ENCODE measurements at places on chromosomes 12 and 14. TPM values are rescaled to one million over a fixed set of nuclear protein-coding genes. Genes with fewer than 3 reads are reported as not detected.

- no peak for DNase-seq
- no peaks in the 10 kb centered on the region for H3K36me3 ChIP-seq
- H3K27ac ChIP-seq = no peak overlapping the region
- H3K4me3 ChIP-seq = no peak overlapping the region
Observed at GRCh38 chr12:118537481-118537917, 161.1 kb downstream of the SUDS3 start.

- H3K27me3 ChIP-seq = no peaks in the 10 kb centered on the region
- no peak overlapping the region for H3K27ac ChIP-seq
- H3K4me1 ChIP-seq = no peaks in the 10 kb centered on the region
- no peak overlapping the region for H3K4me3 ChIP-seq
Observed at GRCh38 chr12:66775871-66776270, 97.0 kb upstream of the GRIP1 start.

GRCh38 chr12:12684375-12685106, 11.4 kb downstream of the GPR19 start:
- DNase-seq = no peak
- no peak overlapping the region for H3K4me3 ChIP-seq
- no peaks in the 10 kb centered on the region for H3K36me3 ChIP-seq
- no peaks in the 10 kb centered on the region for H3K27me3 ChIP-seq

GRCh38 chr12:116916122-116916521, 5.4 kb downstream of the FBXW8 start:
- H3K4me3 ChIP-seq = no peak overlapping the region
- no peaks in the 10 kb centered on the region for H3K4me1 ChIP-seq
- no peak overlapping the region for H3K27ac ChIP-seq
- no peaks in the 10 kb centered on the region for H3K36me3 ChIP-seq
- H3K27me3 ChIP-seq = no peaks in the 10 kb centered on the region

The TAS2R7 gene
- not detected for total RNA-seq

All from breast epithelium (tissue), 4 donors.